ENCODE measurements at places on chromosomes 6 and 20.
A peak's percentile ranks its signal among the peaks of the same experiment; 100 is the strongest.

DNA sequence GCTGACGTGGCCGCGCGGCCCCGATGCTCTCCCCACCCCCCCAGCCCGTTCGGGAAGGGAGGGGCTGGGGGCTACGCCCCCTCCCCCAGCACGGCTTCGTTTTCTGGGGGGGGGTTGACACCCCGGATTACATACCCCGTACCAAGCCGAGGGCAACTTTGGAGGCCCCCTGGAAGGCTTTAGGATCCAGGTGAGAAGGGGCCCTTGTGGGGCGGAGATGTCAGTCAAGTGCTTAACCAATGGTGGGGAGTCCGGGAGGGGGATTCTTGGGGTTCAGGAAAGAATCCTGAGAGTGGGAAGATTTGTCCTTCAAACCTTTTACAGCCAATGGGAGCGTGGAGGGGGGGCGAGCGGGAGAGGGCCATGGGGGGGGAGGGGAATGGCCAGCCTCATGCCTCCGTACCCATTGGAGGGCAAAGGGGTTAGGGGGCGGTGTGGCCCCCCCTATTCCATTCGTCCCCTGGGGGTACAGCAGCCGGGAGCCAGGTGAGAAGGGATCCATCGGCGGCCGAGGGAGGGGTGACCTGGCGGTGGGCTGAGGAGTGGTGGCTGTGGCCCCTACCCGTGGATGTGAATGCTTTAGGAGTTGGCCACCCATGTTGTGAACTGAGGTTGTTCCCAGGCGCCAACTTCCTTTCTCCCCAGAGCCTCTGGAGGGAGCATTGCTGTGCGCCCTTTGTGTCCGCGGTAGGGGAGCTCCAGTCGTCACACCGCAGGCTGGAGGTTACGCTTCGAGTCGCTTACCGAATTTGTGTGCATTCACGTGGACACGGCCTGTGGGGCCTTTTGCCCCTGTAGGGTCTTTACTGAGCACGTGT, 682 bp downstream of the BRD2 start:
- DNase-seq, result peak; percentile 82

DNA sequence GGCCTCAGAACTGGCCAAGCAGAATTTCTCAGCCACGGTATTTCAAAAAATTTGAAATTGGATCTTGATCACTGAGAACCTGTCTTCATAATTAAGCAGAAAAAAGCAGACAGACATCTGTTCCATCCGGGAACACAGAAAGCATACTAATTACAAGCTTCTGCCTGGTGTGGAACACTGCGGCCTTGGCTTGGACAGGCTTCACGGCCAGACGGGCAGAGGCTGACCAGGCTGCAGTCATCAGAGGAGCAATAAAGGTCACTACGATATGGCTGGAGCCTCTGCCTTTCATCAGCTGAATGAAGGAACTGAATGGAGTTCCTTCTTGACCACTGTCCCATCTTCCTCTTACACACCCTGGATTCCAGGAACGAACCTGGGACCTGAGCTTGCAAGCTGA, 3.9 kb upstream of the NRSN1 start:
- DNase-seq, result no peak

DNA sequence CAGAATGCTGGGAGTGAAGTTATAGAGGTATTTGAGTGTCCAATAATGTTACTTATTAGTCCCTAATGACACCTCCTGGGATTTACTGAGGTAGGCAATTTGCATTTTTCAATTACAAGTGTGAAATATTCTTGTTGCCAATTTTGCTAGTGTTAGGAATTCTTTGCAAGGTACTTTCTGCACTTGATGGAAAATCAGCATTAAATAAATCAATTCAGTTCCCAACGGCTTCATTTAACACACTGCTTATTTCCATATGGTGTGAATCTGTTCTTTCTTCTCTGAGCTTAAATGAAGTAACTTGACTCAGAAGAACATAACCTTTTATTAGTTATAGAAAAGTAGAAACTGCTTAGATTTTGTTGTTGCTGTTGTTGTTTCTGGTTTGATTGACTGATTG, 21.2 kb downstream of the CCN2 start:
- DNase-seq, result no peak

DNA sequence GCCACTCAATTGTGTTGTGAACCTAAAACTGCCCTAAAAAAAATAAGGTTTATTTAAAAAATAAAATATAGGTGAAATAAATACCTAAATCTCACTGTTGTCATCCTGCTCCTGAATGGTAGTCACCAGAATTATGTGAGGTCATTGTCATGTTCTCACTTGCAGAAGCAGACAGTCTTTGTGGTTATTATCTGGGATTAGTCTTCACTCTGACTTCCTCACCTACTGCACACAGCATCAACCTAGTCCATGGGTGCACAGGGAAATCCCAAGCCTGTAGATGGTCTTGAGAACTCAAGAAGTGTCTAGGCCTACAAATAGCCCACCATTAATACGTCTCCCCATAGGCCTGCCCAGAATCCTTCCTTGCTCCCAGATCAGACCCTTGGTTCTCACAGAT, 97.0 kb downstream of the FOXF2 start:
- DNase-seq, result no peak

DNA sequence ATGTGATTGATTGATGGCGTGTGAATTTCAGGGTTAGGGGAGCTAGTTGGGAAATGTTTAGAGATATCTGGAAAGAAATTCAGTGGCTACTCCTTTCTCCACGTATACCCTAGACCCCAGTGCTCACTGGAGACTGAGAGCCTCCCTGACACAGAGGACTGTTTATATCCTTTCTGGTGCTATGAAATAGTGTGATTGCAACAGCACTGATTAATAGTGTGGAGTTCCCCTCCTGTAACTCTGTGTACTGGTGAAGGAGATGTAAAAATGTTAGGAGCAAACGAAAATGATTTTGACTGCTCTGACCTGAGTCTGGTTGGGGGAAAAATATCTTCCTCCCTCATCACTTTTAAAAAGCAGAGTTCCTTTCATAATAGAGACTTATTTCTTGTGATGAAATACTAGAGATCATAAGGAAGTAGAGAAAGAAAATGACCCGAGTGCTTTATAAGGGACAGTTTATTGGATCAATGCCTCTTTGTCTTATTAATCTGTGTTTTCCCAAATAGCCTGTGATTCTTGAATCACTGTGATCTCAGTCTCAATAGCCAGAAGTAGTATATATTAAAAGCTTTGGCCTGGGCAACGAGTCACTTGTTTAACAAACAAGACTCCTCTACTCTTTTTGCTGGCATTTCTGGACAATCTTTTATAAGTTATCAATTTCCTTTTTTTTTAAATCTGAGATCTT, 92.3 kb downstream of the RNF182 start:
- DNase-seq, result no peak

DNA sequence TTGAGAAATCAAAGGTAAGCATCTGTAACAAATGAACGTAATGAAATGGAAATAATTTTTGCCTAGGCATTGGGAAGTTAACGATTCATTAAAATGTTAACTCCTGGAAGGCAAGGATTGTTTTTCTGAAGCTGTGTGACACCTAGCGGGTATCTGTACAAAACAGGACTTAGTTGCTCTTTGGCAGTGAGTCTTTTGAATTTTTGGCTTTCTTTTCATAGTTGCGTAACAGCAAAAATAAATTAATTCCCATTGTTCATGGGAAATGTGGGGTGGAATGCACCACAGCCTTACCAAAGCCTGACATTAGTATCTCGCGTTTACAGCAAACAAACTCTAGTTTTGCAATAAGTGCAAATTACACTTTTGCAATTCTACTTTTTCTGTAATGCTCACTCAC, 92.7 kb upstream of the DTNBP1 start:
- no peak for DNase-seq

DNA sequence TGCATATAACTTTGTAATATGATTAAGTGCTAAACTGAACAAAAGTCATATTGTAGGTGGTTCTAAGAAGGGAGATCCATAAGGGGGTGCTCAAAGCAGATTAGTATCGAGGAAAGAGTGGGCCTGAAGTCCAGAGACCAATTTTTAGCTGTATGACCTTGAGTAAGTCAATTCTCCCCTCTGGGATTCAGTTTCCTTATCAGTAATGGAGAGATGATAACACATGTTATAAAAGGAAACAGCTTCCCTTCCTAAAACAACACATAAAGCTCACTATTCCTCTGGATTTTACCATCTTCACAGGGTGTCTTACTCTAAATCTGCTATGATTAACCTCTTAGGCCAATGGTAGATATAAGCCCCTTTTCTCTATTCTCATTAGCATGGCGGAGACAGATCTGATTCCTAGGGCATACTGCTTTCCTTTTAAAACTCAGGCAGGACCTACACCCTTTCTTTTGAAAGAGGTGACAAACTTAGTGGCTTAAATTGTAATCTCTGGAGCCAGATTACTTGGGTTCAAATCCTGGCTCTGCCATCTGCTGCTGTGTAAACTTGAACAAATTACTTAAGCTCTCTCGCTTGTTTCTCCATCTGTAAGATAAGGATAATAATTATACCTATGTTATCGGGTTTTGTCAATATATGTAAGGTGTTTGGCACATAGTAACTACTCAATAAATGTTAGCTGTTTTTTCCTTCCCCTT, 39.5 kb downstream of the ACSS2 start:
- DNase-seq, result no peak

All from activated CD4-positive, alpha-beta T cell treated with anti-CD3 and anti-CD28 coated beads for 48 hours (primary cell).